ENCODE measurements at places on chromosomes 2 and 18. TPM values are rescaled to one million over a fixed set of nuclear protein-coding genes. Genes with fewer than 3 reads are reported as not detected.

GRCh38 chr2:120910956-120911951 lies 175.6 kb downstream of the GLI2 start:
- DNase-seq = no peak

GRCh38 chr2:230262246-230262645 lies 36.7 kb downstream of the SP140 start:
- no peak for DNase-seq

DNA sequence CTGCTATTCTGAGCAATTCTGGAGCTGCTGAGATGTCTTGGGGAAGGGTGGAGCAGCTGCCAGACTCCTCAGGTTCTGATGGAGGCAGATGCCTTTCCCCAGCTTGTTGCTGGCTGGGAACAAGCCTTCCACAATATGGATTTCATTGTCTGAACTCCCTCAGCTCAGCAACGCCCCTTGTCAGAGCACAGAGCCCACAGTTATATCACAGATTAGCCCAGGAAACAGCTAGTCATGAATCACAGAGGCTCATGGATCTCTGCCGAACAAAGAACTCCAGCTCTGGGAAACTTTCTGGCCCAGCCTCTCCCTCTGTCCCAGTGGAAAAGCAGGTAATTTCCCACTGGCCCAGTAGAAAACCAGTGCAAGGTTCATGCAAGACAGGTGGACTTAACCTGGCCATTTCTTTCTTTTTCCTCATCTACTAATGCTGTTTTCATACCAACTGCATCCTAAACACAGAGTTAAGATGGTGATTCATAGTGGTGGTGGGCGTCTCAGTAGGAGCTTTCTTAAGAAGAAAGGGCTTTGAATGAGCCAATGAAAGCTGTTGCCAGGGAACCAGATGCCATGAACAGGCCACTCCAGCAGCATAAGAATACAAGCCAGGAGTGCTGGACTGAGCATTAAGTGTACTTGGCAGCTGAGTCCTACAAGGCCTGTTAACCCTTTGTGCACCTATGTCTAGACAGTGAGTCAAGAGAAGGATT lies 8.7 kb upstream of the KIAA2012 start:
- no peak for DNase-seq

GRCh38 chr2:174563530-174564282 lies 33.9 kb downstream of the WIPF1 start:
- no peak for DNase-seq

DNA sequence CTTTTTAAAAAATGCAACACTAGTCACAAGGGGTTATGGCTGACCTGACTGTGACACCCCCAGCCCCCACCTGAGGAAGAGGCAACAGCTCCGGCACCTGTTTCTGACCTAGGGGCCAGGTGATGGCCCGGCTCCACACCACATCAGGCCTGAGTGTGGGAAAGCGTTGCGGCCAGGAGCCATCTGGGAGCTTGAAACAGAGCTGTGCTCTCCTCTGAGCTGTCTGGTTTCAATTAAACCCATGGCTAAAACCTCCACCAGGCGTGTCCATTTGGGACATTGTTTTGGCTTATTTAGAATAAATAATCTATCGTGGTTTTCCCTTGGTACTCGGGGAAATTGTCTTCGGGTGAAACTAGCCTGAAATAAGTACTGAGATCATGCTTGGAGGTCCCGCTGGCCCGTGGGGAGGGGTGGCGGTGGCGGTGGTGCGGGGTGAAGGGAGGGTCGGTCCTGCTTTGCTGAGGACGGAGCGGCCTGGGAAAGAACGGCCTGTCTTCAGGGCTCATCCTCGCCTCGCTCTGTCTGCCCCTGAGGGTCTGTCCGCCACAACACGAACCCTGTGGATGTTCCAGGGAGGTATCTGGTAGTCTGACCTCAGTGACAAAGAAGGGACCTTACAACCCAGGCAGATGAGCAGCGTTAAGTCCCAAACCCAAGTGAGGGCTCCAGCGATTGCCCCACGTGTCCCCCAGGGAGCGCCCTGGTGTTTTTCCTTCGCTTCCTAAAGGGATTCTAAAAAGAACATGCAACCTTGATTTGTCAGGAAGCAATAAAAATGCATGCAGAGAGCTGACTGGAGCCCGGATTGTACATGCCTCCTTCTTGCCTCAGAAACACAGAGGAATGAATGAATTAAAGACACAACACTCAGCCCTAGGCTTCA lies 58.7 kb downstream of the IL1RL2 start:
- DNase-seq = no peak

DNA sequence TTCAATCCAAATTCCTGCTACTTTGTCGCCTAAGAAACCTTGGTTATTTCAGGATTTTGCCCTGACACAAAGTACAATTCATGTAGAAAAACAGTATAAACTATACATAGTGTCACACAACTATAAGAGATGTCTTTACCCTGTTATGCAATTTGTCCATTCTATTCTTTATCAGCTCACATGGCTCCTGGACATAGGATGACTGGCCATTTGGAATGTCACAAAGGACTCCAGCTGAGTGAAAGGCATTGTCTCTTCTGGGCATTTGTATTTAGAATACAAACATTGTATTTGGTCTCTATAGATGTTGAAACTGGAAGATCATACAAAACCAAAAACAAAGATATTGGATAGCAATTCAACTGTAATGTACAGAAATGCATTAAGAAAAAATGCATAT lies 944.6 kb upstream of the LRRTM1 start:
- DNase-seq = no peak

DNA sequence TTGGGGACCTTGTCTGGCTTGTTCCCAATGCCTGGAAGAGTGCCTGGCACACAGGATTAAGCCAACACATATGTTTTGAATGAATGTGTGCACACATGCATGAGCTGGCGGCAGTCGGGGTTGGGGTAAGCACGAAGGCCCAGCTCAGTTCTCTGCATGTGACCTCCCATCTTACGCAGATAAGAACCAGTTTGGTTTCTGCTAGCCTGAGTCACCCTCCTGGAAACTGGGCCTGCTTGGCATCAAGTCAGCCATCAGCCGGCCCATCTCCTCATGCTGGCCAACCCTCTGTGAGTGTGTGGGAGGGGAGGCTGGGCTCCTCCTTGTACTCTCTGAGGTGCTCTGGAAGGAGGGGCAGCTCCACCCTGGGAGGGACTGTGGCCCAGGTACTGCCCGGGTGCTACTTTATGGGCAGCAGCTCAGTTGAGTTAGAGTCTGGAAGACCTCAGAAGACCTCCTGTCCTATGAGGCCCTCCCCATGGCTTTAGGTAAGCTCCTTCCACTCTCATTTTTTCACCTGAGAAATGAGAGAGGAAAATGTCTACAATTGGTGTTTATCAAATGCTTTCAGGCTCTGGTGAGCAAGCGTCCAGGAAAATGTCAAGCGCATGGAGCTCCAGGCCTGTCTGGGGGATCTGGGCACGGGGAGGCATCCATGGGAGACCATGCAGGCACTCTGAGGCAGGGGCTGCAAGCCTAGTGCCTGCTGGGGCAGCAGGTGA lies 9.7 kb upstream of the IL1RN start:
- no peak for DNase-seq

DNA sequence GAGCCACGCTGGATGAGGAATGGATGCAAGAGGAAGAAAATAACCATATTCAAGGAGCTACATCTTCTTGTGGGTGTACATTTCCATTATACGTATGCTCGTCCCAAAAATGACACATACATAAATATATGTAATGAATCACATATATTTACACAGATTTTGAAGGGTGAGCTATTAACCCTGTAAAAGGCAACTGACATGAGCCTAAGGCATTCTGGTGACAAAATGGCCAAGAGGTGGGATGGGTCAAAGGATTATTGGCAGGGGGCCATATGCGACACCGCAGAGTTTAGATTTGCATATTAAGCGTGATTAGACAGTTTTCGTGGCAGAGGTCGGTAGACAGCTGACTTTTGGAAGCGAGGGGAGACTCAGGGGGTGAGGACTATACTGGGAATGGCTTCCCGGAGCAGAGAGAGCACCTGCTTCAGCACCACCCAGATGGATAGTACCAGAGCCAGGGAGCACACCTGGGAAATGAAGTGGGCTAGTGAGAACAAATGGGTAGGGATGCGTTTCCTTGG lies 431 bp upstream of the CNRIP1 start:
- no peak for DNase-seq

- no peak for DNase-seq
Measured at GRCh38 chr18:6366776-6367175, 47.9 kb downstream of the L3MBTL4 start.

DNA sequence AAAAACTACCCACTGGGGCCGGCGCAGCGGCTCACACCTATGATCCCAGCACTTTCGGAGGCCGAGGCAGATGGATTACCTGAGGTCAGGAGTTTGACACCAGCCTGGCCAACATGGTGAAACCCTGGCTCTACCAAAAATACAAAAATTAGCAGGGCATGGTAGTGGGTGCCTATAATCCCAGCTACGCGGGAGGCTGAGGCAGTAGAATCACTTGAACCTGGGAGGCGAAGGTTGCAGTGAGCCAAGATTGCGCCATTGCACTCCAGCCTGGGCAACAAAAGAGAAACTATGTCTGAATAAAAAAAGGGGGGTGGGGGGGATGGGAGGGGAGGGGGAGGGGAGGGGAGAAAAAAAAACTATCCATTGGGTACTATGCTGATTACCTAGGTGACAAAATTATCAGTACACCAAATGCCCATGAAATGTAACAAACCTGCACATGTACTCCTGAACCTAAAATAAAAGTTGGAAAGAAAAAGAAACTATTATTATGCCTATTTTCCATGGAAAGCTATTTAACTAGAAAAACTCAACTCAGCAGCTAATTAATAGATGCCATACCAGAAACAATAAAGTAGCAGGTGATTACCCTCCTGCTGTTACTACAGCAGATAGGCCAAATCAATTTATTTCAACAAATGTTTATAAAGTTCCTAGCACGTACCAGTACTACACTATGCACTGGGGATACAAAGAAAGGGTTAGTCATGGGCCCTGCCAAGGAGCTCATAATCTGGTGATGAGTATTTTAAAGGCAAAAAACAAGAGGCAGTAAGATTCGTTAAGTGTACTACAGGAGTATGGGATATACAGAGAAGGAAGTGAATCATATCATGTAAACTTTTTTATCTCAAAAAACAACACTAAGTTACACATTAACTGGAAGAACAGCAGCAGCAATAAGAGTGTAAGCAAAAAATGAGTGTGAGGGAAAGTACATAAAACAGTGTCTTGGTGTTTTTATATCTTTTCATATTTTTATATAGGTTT lies 112.8 kb upstream of the SLC39A10 start:
- DNase-seq = no peak

DNA sequence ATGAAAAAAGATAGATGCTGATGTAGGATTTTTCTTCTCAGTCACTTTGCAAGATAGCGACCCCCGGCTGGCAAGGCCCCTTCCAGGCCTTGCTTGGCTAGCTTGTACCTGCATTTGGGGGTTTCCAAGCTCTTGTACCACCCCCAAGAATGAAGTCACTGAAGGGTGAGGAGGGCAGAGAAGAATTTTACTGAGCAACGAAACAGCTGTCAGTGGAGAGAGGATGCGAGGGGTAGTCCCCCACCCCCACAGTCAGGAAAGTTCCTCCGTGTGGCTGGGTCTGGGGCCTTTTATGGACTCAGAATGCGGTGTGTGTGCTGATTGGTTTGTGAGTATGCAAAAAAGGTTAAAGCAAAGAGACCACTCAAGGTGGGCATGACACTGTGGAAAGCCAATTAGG lies 382.0 kb downstream of the GPD2 start:
- DNase-seq = no peak

- peak; percentile 73 for DNase-seq
Measured at GRCh38 chr2:108993095-108993937, 4.3 kb upstream of the EDAR start.

- DNase-seq = no peak
Measured at GRCh38 chr2:137809837-137810236, 154.4 kb upstream of the HNMT start.

- DNase-seq = no peak
Measured at GRCh38 chr18:70075906-70076305, 128.2 kb upstream of the CD226 start.

DNA sequence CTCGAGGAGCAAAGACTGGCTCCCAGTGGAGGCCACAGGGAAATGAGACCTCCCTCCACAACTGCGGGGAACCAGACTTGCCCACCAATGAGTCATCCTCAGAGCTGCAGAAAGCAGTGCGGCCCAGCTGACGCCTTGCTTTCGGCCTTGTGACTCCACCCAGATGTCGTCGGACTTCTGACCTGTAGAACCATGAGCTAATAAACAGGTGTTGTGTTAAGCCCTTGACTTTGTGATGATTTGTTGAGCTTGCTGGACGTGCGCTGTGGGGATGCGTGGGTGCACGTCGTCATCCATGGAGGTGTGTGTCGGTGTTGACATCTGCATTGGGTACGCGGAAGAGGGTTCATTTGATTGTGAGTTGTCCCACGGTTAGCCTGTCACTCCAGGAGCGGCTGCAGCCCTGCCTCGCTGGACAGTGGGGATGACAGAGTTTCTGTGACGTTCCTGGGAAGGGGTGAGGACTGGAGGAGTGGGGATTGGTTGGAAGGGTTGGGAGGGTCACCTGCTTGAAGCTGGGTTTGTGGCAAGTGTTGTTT lies 154.1 kb downstream of the SH3BP4 start:
- DNase-seq = no peak

GRCh38 chr2:226970362-226970761 lies 134.5 kb downstream of the RHBDD1 start:
- no peak for DNase-seq

- no peak for DNase-seq
Measured at GRCh38 chr2:50335852-50336251, 696.1 kb downstream of the NRXN1 start.

DNA sequence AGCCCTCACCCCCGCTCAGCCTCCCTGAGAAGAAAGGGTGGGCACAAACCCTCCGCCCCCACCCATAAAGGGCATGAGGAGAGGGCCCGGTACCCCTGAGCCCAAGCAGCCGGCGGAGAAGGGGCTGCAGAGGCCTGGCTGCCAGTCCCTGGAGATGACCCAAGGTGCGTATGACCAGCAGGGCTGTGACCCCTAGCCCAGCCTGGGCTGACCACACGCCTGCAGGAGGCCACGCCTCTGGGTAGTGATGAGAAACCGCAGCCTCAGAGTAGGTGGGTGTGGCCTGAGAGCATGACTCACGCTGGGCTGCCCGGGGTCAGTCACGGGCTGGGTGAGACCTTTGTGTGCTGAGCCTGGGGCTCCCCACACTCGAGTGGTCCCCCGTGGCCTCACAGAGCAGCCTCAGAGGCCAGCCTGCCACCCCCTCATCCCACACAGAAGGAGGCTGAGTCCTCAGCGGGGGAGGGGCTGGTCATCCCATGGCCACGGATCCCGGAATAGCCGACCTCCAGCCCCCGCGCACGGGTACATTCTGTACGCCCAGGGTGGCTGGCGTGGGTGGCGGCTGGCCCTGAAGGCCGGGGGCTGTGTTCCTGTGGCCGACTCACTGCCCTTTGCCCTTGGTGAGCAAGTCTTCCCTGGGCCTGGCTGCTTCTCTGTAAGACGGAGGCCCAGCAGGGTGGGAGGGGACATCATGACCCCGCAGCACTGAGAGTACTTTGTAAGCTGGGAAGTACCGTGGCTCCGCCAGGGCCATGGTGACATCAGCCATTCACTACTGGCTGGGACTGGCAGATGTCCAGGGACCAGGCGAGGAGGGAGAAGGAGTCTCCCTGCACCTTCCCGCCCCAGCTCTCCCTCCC lies 110.8 kb upstream of the OTOS start:
- peak; percentile 91 for DNase-seq

KRCC1 gene
- total RNA-seq = 14.6 TPM

ANKRD62 gene
- not detected for total RNA-seq

PPP1CB gene
- total RNA-seq = 86.3 TPM

RTP5 gene
- total RNA-seq = not detected

REG3G gene
- total RNA-seq = not detected

COL4A4 gene
- total RNA-seq = 2.2 TPM

KYNU gene
- 37.7 TPM for total RNA-seq
